Esophagus squamous epithelium (tissue), 5 donors: ENCODE measurements at places on chromosomes 12 and 14.

- no peak for DNase-seq
Measured at GRCh38 chr14:91946622-91947474, 646 bp downstream of the FBLN5 start.

GRCh38 chr12:66662729-66663128 lies 16.1 kb downstream of the GRIP1 start:
- DNase-seq = no peak

DNA sequence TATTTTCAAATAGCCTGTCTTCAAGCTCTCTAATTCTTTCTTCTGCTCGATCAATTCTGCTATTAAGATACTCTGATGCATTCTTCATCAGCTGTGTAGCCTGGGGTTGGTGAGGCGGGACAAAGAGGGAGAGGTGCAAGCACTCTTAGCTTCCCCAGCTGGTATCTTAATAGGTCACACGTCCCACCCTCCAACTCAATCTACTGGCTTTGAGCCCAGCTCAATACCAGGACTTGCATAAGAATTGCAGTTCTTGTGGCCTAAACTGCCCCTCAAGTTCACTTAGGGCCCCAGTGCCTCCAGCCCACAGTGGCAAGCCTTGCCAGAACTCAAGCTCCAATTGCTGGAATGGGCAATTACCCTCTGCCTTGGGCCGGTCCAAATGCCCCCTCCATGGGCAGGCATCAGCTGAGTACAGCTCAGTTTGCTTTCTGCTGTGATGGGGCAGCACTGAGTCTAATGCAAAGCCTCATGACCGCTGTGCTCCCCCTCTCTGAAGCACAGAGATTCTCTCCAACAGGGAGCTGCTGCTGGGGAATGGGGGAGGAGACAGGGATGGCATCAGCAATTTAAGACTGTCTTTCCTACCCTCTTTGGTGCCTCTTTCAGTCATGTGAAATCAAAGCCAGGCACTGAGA lies 5.6 kb upstream of the SPATA7 start:
- DNase-seq = no peak

DNA sequence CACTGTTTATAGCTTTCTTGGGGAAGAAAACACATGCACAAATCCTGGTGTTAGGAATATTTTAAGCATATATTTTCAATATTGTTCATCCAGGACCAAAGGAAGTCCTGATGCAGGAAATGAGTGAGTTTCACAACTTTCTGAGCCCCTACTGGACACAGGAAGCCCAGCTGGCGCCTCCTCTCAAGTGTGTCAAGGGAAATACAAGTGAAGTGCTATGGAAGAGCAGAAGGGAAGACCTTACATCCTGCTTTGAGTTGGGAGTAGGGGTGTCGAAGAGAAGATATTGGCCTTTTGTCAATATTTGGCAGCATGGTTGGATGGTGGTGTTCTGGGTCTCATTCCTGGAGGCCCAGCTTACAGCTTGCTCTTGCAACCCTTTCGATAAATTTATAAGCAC lies 66.1 kb upstream of the ZDHHC17 start:
- DNase-seq = no peak

GRCh38 chr14:76274324-76274723 lies 101.6 kb upstream of the ESRRB start:
- no peak for DNase-seq

- no peak for DNase-seq
Measured at GRCh38 chr12:113115455-113116126, 20.0 kb downstream of the RASAL1 start.

GRCh38 chr14:65239938-65240296 lies 137.6 kb upstream of the MAX start:
- no peak for DNase-seq

- no peak for DNase-seq
Measured at GRCh38 chr12:91239481-91239880, 56.9 kb upstream of the DCN start.

DNA sequence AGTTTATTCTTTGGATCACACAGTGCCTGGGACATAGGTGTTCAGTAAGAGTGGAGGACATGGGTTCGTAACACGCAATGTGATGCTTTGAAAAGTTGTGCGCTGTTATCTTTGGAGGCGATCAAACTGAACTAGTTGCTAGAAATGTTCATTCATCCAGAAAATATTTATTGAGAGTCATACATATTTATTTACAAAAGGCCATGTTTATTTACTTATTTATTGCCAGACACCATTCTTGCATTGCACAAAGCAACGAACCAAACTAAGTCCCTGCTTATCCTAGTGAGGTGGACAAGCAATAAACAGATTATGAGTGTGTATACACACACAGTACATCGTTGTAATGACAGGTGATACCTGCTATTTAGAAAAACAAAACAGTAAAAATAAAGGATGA lies 12.6 kb downstream of the BHLHE41 start:
- DNase-seq = no peak

GRCh38 chr14:84250893-84251292 lies 1279.1 kb upstream of the FLRT2 start:
- DNase-seq = no peak

GRCh38 chr12:42585841-42586216 lies 3.7 kb downstream of the PRICKLE1 start:
- DNase-seq = no peak

GRCh38 chr12:9118158-9118557 lies 2.4 kb upstream of the A2M start:
- no peak for DNase-seq

- DNase-seq = no peak
Measured at GRCh38 chr12:15146585-15146984, 74.6 kb downstream of the RERG start.

DNA sequence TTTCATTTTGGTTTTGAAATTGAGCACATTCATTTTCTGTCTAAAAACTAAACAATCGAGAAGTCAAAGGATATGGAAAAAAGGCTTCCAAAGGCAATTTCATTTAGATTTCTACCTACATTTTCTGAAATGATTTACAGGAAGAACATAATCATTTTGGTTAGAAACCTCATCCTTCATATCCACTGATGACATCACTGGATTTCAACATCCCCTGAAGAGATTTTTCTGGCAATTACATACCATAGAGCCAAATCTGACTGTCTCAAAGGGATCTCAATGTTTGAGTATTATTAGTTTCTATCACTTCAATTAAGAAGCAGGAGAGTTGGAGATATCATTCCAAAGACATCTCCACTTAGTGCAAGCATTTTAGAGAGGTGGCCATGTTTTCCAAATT lies 137.8 kb downstream of the TTC7B start:
- no peak for DNase-seq

- DNase-seq = no peak
Measured at GRCh38 chr14:88227693-88228092, 95.4 kb downstream of the KCNK10 start.

- no peak for DNase-seq
Measured at GRCh38 chr12:66438601-66439000, 136.3 kb downstream of the HELB start.

- no peak for DNase-seq
Measured at GRCh38 chr14:88667555-88668273, 104.9 kb downstream of the ZC3H14 start.

DNA sequence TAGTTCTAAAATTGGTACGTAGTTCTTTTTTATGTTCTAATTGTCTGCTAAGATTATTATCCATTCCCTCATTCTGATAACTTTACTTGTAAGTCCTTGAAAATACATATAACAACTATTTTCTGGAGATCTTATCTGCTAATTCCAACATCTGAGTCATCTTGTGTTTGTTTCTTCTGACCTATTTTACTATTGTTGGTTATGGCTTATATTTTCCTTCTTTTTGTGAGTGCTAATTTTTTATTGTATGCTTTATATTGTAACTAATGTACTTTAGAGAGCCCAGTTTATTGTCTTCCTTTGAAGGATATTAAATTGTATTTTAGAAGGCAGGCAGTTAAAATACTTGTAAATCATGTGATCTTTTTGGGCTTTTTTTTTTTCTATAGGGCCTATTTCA lies 149.3 kb upstream of the LRFN5 start:
- DNase-seq = no peak

DNA sequence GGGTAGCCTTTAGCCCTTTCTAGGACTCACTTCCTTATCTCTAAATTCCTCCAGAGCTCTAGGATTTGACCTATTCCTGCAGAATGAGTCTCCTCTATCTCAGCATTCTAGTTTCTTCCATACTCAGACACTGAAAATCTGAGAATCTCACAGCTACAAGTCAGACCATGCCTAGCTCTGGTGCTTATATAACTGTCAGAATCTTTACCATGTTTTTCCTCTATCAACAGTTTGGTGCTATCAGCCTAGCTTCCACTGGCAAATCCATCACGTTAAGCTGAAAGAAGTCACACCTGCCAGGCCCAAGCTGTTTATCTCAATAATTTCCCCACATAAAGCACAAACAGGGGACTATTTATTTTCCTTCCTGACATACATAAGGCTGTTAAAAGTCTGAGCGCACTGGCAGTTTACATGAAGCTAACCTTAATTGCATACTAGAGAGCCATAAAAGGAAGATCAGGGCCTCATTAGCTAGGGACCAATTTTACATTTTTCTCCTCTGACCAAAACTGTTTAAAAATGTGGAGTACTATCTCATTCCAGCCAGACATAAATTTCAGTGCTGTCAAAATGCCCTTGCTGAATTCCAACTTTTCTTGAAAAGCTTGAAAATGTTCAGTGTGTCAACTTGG lies 270.5 kb downstream of the C12orf75 start:
- no peak for DNase-seq

DNA sequence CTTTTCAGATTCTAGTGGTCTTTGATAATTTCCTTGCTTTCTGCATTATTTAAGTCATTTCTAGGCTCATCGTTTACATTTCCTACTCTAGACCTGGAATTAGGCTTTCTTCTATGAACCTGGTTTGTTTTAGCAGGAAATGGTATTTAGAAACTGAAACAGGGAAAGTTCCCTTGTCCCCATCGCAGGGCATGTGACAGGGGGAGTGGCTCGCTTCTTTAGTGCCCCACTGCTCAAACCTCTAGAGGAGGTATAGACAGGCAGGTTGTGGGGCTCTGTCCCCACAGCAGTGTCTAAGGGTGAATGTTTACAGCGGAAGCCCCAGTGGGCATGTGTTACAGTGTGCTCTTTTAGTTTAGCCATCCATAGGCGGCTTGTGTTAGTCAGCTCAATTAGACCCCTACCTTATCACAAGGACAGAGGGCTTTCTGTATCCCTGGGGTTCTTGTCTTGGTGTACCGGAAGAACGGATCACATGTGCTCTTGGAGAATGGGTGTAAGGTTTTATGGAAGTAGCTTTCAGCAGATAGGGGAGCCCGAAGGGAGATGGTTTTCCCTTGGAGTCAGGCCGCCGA lies 25.0 kb downstream of the IFT81 start:
- DNase-seq = no peak

DNA sequence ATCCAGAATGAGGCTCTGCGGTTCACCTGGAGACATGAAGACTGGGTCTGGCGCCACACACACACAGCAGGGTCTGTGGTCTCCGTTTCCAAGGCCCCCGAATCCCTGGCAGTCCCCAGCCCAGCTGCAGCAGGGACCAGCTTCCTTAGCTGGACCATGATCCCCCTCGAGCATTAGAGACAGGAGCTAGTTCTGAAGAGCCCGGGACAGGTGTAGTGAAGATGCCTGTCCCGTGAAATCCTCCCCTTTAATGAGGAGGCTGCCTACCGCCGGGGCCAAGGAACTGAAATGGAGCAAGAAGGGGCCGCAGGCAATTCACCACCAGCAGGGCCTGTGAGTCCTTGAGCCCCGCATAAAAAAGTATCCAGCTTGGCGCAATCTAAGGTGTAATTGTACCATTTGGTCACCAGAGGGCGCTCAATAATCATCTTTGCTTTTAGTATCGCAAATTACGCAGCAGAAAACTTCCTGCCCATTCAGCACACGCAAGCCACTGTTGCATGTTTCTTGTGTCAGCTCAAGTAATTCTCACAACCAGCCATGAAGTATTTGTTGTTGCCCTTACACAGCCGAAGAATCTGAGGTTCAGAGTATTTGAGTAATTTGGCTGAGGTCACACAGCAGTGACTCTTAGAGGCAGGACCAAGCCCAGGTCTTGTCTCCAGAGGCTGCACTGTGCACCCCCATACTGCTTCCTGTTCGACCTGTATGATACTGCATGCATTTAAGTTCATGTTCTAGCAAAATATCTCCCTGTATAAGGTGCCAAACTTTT lies 54.3 kb upstream of the PPP2R5C start:
- no peak for DNase-seq

DNA sequence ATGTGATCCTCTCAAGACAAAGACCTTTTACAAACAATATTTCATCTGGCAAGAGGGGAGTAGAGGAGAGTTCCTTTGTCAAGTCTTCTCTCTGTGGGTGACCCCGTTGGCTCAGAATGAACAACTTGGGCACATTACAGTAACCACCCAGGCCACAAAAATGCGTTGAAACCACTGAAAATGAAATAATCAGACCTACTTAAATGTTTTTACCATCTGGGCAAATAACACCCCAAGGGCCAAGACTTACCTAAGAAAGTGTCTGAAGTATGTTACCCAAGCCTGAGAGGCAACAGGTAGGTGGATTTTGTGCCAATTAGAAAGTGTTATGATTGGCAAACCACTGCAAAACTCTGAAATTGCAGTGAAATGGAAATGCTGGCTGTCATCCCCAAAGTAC lies 1.3 kb downstream of the TC2N start:
- no peak for DNase-seq

DNA sequence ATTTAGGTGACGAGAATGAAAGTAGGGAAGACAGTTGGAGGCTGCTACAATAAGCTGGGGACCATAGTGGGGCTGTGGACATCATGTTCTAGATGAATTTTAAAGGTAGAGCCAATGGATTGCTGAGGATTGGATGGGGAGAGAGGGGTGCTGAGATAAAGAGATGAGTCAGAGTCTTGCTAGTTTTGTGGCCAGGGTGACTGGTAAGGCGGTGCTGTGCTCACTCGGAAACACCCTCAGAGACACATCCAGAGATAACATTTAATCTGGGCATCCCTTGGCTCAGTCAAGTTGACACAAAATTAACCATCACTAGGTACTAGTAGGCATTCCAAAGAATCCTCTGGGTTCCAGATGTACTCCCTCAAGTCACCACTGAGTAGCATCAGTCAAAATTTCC lies 170.7 kb downstream of the ADCK1 start:
- no peak for DNase-seq

DNA sequence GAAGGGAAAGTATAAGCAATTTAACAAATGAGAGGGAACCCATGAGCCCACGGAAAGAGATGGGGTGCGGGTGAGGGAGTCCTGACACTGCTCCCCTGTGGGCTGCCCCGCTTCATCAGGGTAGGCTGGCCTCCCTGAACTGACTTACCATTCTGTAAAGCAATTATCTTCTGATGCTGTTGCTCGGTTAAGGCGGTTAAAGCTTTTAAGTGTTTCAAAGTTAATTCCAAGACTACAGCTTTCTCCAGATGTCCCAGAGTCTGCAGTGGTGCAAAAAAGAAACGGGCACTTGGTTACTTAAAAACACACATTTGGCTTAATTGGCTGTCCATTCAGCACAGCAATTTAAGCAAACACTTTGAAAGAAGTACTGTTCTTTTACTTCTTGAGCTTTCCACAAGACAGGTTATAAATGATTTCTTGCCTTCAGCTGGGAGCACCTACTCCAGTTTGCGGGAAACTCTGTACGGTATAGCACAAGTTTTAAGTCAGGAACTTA lies 1.3 kb downstream of the BHLHE41 start:
- DNase-seq = no peak

DNA sequence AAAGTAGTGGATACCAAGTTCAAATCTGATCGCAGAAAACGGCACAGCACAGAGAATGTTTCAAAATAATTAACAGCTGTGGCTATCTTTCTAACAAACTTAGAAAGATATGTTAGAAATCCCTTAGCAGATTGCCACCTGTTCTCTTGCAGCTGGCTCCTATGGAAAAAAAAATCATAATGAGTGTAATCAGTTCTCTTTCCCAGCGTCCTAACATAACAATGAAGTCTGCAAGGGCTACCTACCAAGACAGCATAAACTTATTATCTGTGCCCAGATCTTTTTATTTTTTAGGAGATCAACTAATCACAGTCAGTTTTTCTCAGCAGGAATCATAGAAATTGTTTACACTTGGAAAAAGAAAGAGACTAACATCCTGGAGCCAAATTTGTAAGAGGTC lies 358.6 kb upstream of the FOXG1 start:
- no peak for DNase-seq
